Posterior cingulate gyrus (tissue), 11 donors: ENCODE measurements at places on chromosomes 12 and 14.

DNA sequence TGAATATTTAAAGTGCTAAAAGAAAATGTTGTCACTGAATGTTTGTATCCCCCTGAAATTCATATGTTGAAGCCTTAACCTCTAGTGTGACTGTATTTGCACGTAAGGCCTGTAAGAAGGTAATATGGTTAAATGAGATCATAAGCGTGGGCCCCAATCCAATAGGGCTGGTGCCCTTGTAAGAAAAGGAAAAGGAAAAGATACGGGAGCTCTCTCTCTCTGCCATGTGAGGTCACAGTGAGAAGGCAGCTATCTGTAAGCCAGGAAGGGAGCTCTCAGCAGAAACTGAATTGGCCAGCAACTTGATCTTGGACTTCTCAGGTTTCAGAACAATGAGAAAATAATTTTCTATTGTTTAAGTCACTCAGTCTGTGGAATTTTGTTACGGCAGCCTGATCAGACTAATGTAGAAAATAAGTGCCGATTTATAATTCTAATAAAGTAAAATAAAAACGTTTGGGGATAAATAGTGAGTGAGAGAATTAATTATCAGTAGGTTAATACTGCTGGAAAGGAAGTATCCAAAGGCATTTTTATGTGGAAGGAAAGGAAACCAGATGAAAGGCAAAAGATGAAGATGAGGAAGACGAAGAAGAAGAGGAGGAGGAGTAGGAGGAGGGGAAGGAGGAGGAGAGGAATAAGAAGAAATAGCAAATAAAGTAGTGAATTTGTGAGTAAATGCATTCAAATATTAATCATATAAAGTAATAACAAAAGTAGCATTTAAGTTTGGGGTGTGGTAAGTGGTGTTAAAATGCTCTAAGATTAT, 188.5 kb upstream of the KRR1 start:
- no peak for DNase-seq

- DNase-seq = no peak
Measured at GRCh38 chr12:2581293-2582045, 213.3 kb upstream of the FKBP4 start.

DNA sequence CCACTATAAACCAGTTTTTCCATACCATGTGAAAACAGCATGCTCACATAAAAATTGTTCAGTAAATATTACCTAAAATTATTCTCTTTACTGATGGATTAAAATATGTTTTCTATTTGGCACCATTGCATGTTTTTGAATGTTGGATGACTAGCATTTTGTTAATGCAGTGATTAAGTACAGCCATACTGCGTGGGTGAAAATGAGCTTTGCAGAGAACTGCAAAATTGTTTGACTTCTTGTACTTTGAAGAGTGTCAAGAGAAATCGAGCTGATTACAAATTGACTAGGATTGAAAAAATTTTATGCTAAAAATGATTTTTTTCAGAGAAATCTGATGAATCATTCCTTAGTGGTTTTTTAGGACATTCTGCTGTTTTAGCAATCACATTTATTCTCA, 452.9 kb downstream of the RPL10L start:
- no peak for DNase-seq

DNA sequence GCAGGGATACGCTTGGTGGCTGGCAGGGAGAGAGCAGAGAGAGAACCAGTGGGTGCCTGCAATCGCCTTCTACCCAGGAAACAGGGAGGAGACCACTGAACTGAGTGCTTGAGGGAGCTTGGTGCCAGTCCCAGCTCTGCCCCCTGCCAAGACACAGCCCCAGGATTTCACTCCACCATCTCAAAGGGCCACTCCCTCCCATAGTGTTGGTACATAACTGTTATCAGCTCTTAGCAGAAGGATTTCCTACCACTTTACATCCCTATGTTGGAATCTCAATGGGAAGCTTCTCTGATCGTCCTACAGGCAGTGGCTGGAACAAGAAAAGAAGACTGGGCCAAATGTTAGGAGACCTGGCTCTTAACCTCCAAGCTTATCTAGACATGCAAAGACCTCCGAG, 157.4 kb upstream of the FOXN3 start:
- DNase-seq = no peak

DNA sequence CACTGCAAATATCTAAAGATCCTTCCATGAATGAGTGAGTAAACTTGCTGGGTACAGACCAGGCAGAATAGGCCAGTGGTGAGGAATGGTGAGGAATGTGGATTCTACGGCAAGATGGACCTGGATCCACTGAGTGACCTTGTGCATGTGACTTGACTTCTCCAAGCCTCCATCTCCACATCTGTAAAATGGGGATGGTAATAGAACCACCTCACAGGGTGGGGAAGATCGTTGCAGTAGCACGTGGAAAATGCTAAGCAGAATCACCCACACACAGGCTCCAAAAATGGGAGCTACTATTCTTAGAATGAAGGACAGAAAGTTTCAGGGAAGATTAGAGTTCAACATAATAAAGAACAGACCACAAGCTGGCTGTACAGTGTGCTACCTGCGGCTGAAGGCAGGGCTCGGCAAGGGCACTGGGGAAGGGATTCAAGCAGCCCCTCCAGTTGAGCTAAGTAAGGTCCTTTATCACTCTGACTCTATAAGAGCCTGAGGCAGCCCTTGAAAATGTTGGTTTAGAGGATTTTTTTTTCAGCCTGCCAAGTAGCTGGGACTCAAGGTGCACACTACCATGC, 47.5 kb downstream of the ACTN1 start:
- no peak for DNase-seq

DNA sequence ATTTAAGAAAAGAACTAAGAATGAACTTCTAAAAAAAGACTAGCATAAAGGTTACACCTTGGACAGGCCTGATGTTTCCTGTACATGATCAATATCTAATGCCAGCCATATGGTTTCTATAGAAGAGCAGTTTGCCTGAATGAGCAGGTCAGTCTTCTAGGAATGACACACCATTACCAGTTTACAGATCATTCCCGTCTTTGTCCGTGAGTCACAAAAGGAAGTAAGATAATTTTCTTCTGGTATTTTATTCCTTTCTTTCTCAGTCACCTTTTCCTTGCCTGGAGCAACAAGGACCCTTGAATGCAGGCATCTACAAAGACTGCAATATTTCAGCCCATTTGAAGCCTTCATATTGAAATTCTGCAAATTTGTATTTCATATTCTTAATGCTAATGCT, 44.6 kb upstream of the CNTN1 start:
- DNase-seq = no peak

DNA sequence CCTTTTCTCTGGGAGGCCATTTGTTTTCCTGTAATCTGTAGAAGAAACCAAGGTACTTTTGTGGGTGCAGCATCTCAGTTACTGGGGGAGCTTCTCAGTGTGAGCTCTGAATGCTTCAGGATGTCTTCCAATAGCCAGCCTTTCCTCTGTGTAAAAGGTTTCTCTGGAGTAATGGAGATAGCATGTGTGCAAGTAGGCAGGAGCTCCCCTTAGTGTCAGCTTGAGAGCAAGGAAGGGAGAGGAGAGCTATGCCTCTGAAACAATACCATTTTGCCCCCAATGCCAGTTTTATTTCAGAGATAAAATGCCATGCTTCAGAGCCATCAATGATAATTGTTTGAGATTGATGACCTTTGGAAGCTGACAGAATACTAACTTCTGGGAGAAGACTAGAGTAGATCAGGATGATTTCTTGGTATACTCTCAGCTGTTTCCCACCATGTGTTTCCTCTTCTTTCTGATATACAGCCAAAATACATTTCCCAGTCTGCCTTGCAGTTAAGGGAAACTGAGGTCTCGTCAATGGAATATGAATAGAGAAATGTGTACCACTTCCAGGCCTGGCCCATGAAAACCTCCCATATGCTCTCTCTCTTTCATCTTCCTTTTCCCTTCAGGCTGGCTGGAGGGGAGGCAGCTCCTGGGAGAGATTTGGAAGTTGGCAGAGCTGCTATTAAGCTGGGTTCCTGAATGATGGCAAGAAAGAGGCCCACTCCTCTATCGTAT, 125.7 kb downstream of the CRADD start:
- DNase-seq = no peak

GRCh38 chr12:92462049-92462448, 240.7 kb upstream of the PLEKHG7 start:
- no peak for DNase-seq

DNA sequence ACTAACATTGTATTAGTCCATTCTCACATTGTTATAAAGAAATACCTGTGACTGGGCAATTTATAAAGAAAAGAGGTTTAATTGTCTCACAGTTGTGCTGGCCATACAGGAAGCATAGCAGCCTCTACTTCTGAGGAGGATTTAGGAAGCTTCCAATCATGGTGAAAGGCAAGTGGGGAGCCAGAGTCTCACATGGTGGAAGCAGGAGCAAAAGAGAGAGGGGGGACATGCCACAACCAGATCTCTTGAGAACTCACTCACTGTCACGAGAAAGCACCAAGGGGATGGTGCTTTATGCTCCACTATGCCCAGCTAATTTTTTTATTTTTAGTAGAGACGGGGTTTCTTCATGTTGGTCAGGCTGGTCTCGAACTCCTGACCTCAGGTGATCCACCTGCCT, 13.3 kb downstream of the OS9 start:
- no peak for DNase-seq

GRCh38 chr12:79008591-79008990, 144.0 kb downstream of the SYT1 start:
- no peak for DNase-seq

- no peak for DNase-seq
Measured at GRCh38 chr14:44701563-44702263, 194.6 kb upstream of the FSCB start.

- DNase-seq = no peak
Measured at GRCh38 chr14:31884776-31885379, 192.2 kb upstream of the ARHGAP5 start.

- no peak for DNase-seq
Measured at GRCh38 chr12:13780453-13780852, 200.9 kb downstream of the GRIN2B start.

GRCh38 chr12:6964605-6965025, 5.8 kb downstream of the PHB2 start:
- DNase-seq = no peak

GRCh38 chr12:131011165-131012079, 57.7 kb downstream of the ADGRD1 start:
- no peak for DNase-seq

DNA sequence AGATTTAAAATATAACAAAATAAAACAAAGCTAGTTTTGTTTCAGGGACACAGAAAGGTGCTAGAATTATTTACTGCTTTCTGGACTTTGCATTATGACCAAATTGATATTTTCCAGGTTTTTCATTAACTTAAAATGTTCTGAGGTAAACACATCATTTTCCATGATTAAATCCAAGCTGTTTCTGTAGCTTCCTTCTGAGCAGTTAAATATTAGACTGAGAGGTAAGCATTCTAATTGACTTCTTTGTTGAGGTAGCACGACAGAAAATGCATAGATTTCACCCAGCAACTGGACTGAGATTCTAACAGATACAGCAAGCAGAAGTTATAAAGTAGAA, 98.3 kb downstream of the BMP4 start:
- DNase-seq = no peak

DNA sequence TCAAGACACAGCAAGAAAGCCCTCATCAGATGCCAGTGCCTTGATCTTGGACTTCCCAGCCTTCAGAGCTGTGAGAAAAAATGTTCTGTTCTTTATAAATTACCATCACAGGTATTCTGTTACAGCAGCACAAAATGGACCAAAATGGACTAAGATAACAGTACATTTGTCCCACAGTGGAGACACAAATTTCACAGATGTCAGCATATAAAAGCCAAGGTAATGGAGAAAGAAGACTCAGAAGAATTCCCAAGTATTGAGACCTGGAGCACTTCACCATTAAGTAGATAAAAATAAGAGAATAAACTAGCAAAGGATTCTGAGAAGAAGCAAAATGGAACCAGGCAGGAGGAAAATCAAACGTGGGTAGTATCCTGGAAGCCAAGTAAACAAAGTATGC, 131.0 kb downstream of the NOVA1 start:
- DNase-seq = no peak

DNA sequence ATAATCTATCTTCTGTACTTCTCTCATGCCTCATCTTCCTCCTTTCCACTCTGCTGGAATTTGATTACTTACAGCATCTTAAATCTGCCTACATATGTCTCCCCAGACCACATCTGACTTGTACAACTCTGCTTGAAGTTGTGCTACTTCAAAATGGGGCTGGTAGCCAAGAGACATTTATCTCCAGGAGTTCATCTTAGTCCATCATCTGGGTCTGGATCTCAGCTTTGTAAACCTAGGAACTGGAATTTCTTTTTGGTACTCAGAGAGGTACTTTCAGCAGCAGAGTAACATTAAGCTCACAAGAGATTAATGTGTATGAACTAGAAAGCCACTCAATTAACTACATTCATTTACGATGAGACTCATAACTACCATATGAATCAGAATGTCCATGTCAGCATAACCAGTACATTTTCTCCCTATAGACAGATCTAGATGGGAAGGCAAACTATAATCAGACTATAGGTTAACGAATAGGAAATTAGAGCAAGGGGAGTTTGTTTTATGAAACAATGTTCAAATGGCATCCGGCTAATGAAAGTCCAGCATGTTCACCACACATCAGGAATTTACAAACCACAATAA, 178.8 kb downstream of the CEP128 start:
- DNase-seq = no peak

DNA sequence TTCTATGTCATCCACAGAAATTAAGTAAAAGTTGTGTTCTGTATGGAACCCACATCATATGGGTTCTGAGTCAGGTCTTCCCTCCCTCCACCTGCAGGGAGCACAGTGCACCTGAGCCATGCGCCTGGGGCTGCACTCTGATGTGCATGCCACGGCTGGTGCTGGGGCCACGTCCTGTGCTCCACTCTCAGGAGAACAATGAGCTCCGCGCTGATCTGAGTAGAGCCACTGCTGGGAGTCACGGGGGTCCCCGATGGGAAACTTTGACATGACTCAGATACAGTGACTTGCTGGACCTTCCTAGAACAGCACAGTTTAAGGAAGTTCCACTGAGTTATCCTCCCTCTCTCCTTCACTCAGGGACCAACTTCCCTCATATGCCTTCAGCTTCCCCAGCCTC, 683.4 kb downstream of the TMEM121 start:
- DNase-seq = no peak

DNA sequence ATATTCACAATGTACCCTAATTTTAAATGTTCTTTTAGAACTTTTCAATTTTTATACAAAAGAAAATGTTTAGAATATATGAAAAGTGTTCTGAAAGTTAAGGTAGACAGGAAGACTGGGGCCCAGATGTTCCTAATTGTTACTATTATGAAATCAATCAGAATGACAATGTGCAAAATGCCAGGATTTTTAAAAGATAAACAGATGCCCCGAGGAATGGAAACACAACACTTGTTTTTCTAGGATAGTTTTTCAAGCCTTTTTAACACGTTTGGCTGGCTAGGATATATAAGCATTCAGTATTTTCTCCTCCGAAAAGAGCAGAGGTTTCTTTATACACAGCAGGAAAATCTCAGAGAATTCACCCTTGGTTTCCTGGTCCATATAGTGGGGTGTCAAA, 106.8 kb downstream of the ESR2 start:
- DNase-seq = no peak

GRCh38 chr14:57834961-57835360, 30.9 kb downstream of the SLC35F4 start:
- no peak for DNase-seq

DNA sequence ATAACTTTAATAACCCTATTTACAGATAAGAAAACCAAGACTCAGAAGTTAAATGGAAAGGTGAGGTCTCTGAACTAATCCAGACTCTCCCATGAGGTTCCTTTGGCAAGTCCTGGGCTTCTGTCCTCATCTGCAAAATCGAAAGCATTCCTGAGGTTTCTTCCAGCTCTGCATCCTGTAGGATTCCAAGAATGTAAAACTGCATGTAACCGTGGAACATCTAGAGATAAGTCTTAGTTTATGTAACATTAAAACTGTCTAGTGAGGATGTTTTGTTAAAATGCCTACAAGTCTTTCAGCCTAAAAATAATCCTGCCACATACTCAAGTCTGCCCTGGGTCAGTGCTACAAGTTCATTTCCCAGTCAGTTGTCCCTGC, 7.3 kb upstream of the ITFG2 start:
- no peak for DNase-seq
